Activated T-cell treated with anti-CD3 and anti-CD28 coated beads for 24 hours (primary cell): ENCODE measurements at places on chromosomes 5 and 9.

- no peak for DNase-seq
Observed at GRCh38 chr5:149133795-149134777, 7.2 kb upstream of the ABLIM3 start.

DNA sequence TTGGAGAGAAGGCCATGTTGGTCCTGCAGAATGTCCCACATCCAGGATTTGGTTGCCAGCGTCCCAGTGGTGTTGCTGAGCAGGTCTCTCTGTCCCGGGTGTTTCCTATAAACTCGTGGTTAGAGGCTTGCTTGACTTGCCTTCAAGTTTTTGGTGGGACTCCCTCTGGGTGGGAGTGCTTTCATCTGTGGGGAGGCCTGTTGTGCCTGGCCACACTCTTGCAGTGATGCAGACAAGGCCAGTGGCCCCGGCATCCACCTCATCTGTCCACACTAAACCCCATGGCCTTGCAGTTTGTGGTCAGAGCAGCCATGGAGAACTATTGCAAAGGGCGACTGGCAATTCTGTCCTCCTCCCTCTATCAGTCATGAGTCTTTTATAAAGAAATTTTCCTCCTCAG is 71.8 kb downstream of the PHF2 start:
- DNase-seq: no peak

DNA sequence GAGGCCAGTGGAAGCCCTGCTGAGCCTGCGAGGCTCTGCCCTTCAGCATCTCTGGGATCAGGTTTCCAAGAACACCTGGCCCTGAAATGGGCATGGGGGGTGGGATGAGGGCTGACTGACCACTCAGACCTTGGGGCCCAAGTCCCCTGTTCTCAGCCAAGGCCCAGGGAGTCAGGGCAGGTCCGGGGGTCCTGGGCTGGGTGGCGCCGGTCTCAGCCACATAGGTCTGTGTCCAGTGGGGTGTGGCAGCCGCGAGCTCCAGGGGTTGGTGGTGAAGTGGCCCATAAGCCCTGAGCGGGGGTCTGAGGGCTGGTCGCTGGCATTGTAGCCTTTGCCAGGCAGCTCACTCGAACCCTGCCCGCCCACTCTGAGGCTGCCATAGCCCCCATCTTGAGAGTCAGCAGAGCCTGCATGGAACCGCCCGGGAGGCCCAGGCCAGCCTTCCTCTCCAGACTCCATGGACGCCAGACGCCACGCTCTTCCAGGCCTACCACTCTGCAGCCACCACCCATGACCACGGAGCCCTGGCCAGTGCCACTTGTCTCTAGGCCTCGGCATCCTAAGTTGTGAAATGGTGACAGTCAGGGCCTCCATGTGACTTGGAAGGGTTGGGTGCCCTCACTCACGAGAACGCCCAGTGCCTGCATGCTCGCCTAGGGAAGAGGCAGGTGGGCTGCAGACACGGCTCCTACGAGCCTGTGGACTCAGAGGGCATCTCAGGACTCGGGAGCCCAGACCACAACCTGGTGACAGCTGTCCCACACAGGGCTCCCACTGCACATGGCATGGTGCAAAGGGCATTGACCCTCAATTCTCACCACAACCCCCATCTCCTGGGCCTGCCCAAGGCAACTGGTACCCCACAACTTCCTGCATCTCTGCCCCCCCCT is 6.7 kb upstream of the DBH start:
- no peak for DNase-seq

GRCh38 chr5:151688436-151688835 is 1.7 kb upstream of the SPARC start:
- no peak for DNase-seq

DNA sequence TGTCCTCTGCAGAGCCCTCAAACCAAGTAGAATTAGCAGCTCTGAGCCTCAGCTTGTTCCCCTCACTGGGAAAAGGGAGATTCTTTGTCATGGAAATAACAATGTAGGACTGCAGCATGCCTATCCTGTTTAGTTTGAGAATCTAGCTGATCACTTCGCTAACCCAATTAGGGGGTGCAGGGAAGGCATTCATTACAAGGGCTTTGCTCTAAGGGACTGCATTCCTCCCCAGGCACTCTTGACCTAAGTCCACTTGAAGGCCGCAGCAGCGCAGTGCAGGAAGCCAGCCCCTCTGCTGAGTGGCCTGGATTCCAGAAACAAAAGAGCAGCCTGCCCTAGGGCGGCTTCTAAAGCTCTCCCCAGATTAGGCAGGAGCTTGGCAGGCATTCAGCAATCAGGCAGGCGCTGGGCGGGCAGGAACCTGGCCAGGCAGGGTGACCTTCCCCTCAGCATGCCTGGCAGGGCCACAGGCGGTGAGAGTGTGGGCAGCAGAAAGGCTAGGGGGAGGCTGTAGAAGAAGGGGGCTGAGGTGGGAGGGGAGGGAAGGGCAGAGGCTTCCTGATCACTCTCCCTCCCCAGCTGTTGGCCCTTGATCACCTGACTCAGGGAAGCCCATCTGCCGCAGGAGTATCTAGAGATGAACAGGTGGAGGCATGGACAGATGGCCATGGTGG is 24.8 kb downstream of the CCNJL start:
- no peak for DNase-seq

- no peak for DNase-seq
Observed at GRCh38 chr5:89712134-89712700, 697.3 kb downstream of the CETN3 start.
